ENCODE measurements at places on chromosomes 1 and 21.

GRCh38 chr1:230985711-230986110, 6.8 kb downstream of the ARV1 start:
- DNase-seq: no peak

GRCh38 chr1:165851034-165851658, 23.7 kb downstream of the UCK2 start:
- no peak for DNase-seq

DNA sequence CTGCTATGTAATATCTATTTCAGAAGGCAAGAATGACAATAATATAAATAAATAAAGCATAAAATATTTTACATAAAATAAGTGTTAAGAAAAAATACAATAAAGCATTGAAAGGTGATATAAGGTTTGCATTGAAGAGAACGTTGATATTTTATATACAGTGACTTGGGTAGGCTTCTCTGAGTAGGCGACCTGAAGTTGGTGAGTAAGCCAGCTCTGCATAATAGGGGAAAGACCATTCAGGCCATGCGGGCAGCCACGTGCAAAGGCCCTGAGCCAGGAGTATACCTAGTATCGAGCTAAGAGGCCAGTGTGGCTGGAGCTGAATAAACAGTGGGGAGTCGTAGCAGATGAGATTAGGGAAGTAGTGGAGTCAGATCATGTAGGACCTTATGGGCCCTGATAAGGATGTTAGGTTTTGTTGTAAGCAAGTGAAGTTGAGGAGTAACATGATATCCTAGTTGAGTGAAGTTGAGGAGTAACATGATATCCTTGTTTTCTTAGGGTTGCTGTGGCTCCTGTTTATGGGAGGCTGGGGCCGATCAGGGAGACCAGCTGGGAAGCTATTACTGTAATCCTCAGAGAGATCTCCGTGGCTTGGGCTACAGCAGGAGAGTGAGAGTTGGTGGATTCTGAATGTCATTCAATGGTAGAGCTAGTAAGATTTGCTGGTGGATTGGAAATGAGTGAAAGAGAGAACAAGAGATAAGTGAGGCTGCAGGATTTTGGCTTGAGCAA, 22.0 kb downstream of the KCNK1 start:
- DNase-seq: no peak

DNA sequence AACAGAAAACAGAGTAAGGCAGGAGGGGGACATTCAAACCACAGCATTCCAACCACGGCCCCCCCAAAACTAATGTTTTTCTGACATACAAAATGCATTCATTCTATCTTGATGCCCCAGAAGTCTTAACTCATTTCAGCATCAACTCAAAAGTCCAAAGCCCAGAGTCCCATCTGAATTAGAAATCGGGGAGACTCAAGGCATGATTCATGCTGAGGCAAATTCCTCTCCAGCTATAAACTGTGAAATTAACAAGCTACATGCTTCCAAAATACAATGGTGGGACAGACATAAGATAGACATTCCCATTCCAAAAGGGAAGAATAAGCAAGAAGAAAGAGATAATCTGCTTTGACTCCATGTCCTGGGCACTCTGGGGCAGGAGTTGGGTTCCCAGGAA, 73.9 kb downstream of the KCNJ15 start:
- DNase-seq: no peak

- DNase-seq: no peak
These were observed 176.5 kb downstream of the HIVEP3 start for GRCh38 chr1:41742219-41742618.

GRCh38 chr1:180898441-180899219, 14.1 kb upstream of the KIAA1614 start:
- no peak for DNase-seq

DNA sequence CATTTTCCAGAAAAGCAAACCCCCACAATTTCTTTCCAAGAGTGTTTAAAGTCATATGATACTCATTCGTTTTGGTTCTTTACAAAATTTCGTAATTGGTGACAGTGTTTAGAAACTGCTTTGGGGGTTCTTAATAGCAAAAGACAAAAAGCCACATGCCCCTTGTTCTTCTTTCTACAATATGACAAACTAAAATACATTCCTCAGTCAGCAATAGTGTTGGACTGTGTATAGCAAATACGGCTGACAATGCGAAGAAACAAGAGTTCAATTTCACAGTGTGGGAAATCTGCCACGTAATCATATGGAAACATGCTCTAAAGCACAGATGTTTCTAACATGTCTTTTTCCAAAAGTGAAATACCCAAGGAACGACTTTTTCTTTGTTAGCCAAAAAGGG, 7.6 kb upstream of the IFNAR1 start:
- DNase-seq: no peak

Data from head of caudate nucleus (tissue), 42 donors.